ENCODE measurements at places on chromosomes 1 and 21.

GRCh38 chr1:185593271-185593670, 140.9 kb upstream of the HMCN1 start:
- DNase-seq, result no peak

- peak; percentile 32 for DNase-seq
Observed at GRCh38 chr21:32884062-32884461, 112.5 kb upstream of the PAXBP1 start.

GRCh38 chr1:12114340-12114683, 51.2 kb downstream of the TNFRSF8 start:
- no peak for DNase-seq

- no peak for DNase-seq
Observed at GRCh38 chr1:106960412-106960811, 96.1 kb upstream of the PRMT6 start.

DNA sequence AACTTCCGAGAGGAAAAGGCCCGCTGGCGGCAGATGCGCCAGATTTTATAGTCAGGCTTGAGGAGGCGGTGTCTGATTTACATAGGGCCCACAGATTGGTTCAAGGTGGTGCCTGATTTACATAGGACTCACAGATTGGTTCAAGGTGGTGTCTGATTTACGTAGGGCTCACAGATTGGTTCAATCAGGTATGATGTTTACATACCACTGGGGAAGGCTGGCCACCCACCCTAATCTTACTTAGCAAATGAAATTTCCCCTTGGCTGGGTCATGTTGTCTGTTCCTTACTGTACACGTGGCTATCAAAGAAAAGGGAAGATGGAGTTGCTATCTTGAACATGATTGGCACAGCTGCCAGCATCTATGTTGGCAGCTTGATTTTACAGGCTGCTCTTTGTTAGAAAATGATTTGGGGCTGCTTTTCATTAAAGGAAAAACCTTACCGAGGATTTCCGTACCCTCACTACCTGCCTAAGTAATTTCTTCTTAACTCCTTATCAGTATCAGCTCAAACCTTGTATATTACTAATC, 96.3 kb downstream of the SETD4 start:
- DNase-seq, result no peak

- no peak for DNase-seq
Observed at GRCh38 chr1:74005533-74005932, 192.4 kb downstream of the LRRIQ3 start.

- no peak for DNase-seq
Observed at GRCh38 chr1:150613061-150613920, 16.1 kb downstream of the ENSA start.

GRCh38 chr1:113194846-113195830, 122.1 kb downstream of the LRIG2 start:
- DNase-seq, result no peak

- DNase-seq, result peak; percentile 77
Observed at GRCh38 chr1:159823406-159823805, 3.3 kb upstream of the SLAMF8 start.

GRCh38 chr1:24459551-24460266, 42.9 kb upstream of the RCAN3 start:
- DNase-seq, result peak; percentile 61

- peak; percentile 65 for DNase-seq
Observed at GRCh38 chr1:204102739-204103430, 30.0 kb downstream of the SOX13 start.

DNA sequence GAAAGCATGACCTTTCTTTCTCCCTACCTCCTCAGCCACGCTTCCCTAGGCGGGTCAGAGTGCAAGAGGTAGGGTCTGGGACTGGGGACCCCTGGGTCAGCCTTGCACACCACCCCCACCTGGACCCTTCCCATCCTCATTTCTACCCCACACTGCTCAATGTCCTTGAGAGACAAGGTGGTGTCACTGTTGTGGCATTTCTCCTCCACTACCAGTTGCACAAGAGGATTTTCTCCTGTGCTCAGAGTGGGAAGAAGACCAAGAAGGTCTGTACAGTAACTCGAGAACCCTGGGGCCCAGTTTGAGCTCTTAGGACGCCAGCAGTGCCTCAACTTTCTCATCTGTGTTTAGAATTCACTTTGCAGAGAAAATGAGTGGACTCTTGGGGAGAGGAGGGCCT, 49.4 kb upstream of the CD34 start:
- DNase-seq, result no peak

DNA sequence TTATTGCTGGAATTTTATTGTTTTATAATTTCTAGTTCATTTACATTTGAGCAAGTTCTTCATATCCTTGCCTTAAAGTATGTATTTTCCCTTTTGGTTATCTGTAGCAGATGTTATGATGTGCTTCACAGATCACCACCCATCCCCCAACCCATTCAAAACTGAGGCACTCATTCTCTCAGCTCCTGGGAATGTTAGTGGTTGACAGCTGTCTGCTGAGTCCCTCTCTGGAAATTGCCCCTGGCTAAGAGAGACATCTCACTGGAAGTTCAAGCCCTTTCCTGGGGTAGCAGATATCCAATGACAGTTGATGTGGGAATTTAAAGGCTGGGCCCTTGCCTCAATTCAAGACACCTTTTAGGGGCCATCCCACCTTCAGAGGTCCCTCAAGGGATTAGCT, 4.3 kb upstream of the DPYD start:
- no peak for DNase-seq

DNA sequence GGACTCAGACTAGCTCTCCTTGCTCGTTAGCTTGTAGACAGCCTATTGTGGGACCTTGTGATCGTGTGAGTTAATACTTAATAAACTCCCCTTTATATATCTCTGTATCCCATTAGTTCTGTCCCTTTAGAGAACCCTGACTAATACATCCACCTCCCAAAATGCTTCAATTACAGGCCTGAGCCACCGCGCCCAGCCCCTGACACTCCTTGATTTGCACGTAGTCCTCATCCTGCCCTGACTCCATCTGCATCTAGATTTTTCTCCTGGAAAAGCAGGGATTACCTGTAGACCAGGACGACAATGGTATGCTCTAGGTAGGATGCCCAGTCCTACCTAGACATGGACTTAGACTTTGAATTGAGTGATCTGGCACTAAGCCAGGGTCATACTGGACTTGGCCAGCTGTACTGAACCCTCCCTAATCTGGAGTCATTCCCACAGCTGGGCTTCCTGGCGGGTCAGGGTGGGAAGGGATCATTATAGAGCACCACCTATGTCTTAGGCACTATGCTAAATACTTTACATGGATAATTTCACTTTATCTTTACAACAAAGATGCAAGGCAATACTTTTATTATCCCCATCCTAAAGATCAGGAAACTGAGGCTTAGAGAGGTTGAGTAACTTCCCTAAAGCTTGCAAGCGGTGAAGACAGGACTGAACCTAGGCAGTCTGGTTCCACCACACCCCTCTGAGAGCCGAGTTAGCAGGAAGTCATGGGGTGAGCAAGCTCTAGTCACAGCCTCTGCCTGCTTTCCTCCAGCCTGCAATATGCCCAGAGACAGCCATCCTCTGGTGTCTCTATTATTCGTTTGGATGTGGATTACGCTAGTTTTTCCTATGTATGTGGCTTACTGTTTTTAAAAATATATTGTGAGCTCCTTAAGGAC, 89.4 kb downstream of the DTL start:
- DNase-seq, result no peak

DNA sequence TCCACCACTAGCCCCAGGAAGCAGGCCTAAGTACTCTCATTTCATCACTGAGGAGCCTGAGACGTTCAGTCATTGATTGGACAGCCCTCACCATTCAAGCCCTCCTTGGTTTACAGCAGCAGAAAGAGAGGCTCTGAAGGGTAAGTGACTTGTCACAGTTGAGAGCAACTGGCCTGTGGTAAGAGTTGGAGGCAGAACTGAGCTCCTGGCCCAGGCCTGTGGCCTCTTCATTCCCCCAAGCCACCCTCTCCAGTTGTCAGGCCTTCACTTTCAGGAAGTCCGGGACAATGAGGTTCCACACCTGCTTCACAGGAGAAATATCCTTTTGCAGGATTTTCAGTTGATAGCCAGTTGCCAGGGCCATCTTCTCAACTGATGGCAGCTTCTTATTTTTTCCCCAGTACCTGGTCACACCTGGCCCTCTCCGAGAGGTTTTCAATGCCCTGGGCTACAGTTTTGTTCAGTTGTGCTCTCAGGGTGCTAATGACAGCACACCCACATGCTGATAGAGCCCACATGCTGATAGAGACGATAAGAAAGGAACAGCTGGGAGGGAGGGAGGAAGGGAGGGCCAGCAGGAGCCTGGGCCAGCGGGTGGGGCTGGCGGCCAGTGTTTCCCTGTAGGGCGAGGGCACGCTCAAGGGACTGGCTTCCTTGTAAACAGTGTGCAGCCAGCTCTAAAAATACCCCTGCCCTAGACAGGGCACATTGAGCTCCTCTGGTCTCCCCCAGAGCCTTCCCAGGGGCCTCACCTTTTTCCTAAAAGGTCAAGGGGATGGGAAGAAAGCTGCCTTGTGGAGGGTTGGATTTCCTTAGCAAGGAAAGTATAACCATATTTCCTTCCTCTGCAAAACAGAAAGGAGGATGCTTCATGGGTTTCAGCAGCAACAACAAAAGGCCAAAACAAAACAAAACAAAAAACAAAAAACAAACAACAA, 112.7 kb upstream of the JUN start:
- no peak for DNase-seq

DNA sequence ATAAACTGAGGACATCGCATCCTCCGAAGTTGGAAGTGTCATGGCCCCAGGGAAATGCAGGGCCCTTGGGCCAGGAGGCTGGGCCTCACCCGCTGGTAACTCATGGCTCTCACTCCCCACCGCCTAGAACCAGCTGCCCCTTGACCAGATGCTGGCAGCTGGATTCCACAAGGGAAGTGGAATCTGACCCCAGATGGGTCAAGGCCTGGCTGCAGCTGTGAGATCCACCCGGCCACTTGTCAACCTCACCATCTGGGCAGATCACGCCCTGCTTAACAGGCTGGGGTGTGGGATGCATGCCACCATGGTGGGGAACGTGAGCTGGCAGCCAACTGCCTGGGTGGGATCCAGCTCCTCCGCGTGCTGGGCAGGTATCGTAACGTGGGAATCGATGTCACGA, 25.5 kb downstream of the KCNAB2 start:
- no peak for DNase-seq

GRCh38 chr1:27403065-27403726, 10.8 kb downstream of the GPR3 start:
- DNase-seq, result peak; percentile 91

GRCh38 chr1:162772571-162773154, 17.8 kb upstream of the HSD17B7 start:
- no peak for DNase-seq

GRCh38 chr21:33441489-33442477, 38.0 kb downstream of the TMEM50B start:
- DNase-seq, result peak; percentile 59

GRCh38 chr1:232999956-233000625, 49.7 kb downstream of the NTPCR start:
- no peak for DNase-seq

- DNase-seq, result no peak
Observed at GRCh38 chr1:212536586-212536985, 72.0 kb upstream of the ATF3 start.
